T-helper 22 cell (primary cell): ENCODE measurements at places on chromosomes 1 and 21.

GRCh38 chr1:53946252-53947171, at the start of gene LRRC42:
Gene LRRC42 (plus strand): TSS chr1:53946350. CDS start chr1:53952000, 5,650 bp downstream.
- peak; percentile 73 for DNase-seq

GRCh38 chr1:160657250-160657781, 10.5 kb upstream of the SLAMF1 start:
- no peak for DNase-seq

GRCh38 chr1:59146651-59147358, 150.1 kb upstream of the FGGY start:
- DNase-seq: no peak

DNA sequence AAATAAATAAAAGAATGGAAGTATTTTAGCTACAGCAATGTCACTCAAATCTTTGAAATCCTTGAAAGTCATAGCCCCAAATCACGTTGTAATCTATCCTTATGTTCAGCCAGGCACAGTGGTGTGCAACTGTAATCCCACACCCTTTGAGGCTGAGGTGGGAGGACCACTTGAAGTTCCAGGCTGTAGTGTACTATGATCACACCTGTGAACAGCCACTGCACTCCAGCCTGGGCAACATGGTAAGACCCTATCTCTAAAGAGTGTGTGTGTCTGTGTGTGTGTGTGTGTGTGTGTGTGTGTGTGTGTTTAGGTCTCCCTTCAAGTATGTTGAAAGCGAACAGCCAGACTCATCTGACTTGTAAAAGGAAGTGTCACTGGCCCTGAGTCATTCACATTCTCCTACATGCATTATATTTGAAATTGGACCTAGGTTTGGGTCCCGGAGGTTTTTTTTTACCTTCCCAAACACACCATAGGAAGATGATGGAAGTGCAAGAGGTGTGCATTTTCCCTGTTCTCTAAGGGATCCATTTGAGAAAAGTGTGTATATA, 50.1 kb downstream of the ZNF281 start:
- DNase-seq: no peak

- no peak for DNase-seq
These were observed 185.6 kb upstream of the CAMK1G start for GRCh38 chr1:209397910-209398309.

DNA sequence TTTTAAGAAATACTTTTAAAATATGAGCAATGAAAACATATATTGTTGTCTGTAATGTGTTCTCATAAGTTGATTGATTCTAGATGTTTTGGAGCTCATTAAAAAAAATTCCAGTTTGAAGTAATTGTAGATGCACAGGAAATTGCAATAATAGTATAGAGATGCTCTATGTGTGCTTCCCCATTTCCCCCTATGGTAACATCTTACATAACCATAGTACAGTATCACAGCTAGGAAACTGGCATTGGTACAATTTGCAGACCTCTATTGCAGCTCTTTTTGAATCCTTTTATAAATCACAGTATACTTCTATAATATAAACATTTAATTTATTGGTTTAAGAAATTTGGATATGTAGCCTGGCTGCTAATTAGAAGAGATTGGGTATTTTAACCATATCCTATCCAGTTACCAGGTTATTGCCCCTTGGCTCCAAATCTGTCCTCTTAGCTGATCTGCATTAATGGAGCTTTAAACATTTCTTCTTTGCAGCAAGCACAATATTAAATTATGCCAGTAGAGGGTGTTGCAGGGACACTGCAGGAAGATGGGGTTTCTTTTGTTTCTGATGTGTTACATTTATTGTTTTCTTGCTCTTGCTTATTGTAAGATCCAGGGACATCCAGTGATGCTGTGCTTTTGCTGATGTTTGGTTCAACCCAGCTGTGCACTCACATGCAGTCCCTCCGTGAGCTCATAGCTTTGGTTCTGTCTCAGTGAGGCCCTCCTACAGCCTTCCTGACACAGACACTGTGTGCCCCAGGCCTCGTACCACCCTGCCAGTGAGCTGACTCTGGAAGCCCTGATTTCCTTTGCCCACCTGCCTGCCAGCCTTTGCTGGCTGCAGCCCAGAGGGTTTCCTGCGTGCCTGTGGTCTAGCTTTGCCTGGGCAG, 103.3 kb downstream of the RABGAP1L start:
- DNase-seq: no peak

DNA sequence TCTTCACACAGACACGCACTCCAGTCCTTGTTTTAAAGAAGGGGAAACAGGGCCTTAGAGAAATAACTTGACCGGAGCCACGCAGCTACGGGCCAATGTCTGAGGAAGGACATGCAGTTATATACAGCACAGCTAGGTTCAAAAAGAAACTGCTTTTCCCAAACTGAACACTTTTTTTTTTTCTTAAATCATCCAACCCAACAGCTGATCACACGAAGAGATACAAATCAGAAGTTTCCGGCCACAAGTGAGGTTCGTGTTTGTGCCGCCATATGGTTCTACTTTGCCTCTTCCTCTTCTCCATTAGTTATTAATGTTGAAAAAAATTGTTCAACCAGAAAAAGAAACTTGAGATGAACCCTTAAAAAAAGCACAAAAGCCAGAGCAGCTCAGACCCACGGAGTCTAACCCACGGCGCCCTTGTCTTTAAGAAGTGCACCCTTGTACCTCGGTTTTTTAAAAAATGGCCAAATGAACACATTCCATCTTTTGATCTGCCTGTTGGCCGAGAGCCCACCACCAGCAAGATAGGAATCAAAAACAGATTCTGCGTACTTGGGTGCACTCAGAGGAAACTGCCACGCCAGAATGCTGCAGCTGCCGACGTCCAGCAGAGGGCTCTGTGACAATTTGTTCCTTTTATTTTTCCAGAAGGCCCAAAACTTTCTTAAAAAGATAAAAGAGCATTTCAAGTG, 78.9 kb downstream of the SLC66A1 start:
- peak; percentile 58 for DNase-seq

DNA sequence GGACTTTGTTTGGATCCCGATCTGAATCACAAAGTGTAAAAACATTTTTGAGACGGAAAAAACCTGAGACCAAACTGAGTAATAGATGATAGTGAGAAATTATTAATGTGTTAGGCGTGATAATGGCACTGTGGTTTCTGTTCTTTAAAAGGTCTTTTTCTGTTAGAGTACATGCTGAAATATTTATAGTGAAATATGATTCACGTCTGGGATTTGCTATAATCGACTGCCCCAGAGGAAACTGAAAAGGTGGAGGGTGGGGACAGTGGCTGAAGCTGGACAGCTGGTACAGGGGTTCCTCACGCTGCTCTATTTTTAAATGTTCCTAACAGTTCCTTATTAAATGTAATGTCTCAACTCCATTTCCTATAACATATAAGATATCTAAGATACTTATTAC, 11.2 kb downstream of the URB1 start:
- no peak for DNase-seq

GRCh38 chr21:27953340-27954045, 986.6 kb upstream of the ADAMTS5 start:
- DNase-seq: no peak

- DNase-seq: no peak
These were observed 96.9 kb upstream of the BCL9 start for GRCh38 chr1:147444381-147444780.

DNA sequence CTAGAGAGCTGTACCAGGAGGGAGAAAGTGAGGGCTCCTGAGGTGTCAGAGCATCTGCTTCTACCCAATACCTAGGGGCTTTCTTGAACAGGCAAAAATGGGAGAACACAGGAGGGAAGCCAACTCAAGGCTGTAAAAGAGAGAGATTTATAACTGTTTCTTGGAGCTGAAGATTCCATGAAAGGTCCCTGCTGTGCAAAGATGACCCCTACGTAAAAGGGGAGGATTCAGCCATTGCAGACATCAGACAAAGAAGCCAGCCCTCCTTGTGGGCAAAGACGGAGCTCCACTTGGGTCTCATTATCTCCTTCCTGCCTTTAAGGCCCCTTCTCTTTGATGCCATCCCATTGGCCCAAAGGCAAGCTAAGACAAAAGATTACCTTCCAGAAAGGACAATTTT, 524.1 kb upstream of the CAMK1G start:
- DNase-seq: no peak

- DNase-seq: no peak
These were observed 9.1 kb downstream of the SEMA4A start for GRCh38 chr1:156162430-156163037.

DNA sequence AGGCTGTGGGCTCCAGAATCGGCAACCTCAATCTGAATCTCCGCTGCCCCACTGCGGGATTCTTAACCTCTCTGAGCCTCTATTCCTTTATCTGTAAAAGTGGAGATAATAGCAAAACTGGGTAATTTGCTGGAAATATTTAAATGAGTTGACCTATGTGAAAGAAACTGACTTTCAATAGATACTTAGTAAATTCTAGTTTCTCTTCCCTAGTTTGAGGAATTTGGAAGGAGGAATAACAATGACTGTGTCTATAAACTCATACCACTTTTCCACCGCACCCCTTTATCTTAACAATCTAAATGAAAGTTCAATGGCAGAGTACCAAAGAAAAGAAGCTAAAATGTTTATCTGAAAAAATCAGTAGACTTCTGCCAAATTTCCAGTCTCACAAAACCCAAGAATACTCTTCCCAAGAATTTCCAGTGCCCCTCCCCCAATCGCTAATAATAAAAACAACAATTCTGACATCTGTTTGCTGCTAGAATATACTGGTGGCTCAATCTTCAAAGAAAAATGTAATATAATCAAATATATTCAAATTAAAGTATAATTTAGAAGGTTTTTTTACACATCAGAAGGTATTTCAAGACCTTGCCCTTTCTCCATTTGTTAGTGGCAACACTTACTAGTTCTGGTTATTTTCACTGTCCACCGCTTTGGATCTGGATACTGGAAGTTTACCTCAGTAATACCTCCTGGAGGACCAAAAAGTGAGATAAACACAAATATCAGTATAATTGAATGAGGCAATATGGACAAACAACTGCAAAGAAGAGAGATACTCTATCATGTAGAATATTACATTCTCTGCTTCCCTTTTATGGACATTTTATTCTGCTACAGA, 171.2 kb downstream of the LTN1 start:
- no peak for DNase-seq

DNA sequence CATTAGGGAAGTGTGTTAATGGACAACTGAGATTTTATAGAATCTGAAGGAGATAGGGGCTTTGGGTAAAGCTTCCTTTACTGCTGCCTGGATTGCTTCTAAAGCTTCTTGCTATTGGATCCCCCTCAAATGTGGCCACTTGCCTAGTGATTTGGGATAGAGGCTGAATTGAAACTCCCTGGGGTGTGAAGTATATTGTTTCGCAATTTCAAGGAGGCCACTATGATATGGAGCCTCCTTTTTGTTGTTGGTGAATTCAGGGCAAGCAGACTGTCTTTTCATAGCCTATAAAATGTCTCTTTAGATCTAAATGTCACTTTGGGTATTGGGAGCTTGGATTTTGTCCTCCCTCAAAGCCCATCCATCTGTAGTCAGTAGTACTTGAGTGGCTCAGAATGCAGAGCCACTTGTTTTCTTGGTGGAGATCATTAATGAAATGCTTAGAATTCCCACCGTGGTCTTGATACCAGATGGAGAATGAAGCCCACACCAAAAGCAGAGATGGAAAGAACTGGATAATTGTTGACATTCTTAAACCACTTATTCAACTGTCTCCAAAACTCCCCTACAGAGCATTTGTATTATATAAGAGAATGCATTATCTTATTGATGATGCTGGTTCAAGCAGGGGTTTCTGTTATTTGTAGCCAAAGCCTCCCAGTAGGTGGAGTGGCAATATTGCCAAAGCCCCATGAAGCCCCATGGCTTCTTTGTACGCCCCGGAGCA, 144.3 kb upstream of the KCNE2 start:
- no peak for DNase-seq

DNA sequence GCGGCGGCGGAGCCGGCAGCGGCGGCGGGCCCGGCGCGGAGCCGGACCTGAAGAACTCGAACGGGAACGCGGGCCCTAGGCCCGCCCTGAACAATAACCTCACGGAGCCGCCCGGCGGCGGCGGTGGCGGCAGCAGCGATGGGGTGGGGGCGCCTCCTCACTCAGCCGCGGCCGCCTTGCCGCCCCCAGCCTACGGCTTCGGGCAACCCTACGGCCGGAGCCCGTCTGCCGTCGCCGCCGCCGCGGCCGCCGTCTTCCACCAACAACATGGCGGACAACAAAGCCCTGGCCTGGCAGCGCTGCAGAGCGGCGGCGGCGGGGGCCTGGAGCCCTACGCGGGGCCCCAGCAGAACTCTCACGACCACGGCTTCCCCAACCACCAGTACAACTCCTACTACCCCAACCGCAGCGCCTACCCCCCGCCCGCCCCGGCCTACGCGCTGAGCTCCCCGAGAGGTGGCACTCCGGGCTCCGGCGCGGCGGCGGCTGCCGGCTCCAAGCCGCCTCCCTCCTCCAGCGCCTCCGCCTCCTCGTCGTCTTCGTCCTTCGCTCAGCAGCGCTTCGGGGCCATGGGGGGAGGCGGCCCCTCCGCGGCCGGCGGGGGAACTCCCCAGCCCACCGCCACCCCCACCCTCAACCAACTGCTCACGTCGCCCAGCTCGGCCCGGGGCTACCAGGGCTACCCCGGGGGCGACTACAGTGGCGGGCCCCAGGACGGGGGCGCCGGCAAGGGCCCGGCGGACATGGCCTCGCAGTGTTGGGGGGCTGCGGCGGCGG, 1.0 kb downstream of the ARID1A start:
- peak; percentile 69 for DNase-seq

- DNase-seq: no peak
These were observed 107.9 kb upstream of the DYNLT5 start for GRCh38 chr1:66644331-66644730.

DNA sequence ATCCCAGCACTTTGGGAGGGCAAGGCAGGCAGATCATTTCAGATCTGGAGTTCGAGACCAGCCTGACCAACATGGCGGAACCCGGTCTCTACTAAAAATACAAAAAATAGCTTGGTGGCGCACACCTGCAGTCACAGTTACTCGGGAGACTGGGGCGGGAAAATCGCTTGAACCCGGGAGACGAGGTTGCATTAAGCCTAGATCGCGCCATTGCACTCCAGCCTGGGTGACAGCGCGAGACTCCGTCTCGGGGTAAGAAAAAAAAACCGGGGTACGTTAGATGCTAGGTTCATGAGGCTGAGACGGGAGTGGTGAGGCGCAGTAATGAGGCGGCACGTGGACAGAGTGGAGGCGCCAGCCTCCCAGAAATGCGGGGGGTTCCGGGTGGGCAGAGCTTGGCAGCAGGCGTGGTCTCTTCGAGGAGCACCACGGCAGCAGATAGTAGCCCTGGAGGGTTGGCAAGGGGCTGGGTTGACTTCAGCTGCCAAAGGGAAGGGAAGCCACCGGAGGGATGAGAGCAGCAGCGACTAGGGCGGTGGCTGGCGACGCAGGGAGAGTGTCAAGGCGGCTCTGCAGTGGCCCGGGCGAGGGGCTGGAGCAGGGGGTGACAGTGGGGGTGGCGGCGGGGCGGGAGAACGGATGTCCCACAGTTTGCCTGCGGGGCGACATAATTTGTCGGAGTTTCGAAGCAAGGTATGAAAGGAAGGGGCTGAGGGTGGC, 832 bp downstream of the MRPL20 start:
- DNase-seq: no peak

DNA sequence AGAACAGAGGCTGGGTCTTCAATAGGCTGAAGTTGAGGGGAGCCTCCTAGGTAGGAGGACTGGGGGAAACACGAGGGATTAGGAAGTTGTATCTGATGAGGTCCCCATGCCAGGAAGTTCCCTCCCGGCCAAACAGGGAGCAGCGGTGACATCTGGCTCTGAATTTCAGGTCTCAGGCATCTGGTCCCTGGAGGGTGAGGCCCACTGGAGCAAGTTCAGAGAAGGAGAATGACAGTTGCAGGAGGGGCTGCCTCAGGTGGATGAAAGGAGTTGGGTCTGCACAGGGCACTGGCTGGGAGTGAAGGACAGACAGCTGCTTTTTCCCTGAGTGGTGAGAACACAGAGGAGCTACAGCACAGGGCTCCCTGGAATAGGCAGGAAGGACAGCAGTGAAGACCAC, 9.1 kb downstream of the TMEM9 start:
- no peak for DNase-seq

- DNase-seq: no peak
These were observed 105.3 kb upstream of the OLIG2 start for GRCh38 chr21:32920474-32920873.
